ENCODE measurements at places on chromosomes 2 and 18.

- DNase-seq = no peak
- H3K36me3 ChIP-seq = no peaks in the 10 kb centered on the region
- no peak overlapping the region for H3K27ac ChIP-seq
- no peaks in the 10 kb centered on the region for H3K27me3 ChIP-seq
Observed at GRCh38 chr2:134674687-134675086, 44.1 kb downstream of the TMEM163 start.

GRCh38 chr2:212539072-212539880 is 674 bp upstream of the ERBB4 start:
- H3K36me3 ChIP-seq = no peaks in the 10 kb centered on the region
- DNase-seq = no peak

DNA sequence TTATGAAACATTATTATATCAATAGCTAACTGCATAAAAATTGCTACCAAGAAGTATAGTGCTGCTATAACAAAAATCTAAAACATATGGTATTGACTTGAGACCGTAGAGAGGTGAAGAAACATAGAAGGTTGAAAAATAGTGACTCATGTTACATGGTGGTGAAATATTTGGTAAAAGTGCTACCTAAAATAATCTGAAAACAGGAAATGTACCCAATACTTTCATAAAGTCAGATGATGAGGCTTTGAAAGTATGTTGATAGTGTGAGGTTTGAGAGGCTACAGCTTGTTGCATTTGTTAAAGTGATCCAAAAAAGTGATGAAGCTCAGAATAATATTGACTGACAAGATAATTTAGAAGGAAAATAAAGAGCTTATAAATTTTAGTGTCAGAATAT is 718.7 kb upstream of the SLC8A1 start:
- no peak overlapping the region for H3K4me3 ChIP-seq
- DNase-seq = no peak
- no peaks in the 10 kb centered on the region for H3K27me3 ChIP-seq
- H3K4me1 ChIP-seq = no peaks in the 10 kb centered on the region

GRCh38 chr18:33761363-33761762 is 183.3 kb downstream of the ASXL3 start:
- no peaks in the 10 kb centered on the region for H3K4me1 ChIP-seq
- H3K4me3 ChIP-seq = no peak overlapping the region
- DNase-seq = no peak
- H3K27ac ChIP-seq = no peak overlapping the region
- H3K27me3 ChIP-seq = no peaks in the 10 kb centered on the region

DNA sequence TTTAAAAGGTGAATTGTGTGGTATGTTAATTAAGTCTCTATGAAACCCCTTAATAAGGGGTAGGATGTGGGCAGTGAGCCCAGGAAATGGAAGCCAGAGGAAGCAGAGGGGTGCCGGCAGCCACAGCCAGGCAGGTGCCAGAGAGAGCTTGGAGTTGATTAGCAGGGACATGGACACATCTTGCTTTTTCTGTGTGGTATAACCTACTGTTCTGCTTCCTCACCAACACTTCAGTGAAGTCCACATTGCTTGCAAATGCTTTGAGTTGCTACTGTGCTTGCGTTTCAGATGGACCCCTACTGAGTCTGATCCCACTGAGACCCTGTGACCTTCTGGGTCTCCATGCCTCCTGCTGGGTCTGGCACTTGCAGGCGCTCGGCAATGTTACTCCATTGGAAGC is 30.3 kb upstream of the ARHGEF4 start:
- DNase-seq = no peak
- peaks cover 9% of the 10 kb centered on the region for H3K27me3 ChIP-seq
- no peak overlapping the region for H3K4me3 ChIP-seq
- H3K27ac ChIP-seq = no peak overlapping the region
- peaks cover 8% of the 10 kb centered on the region for H3K4me1 ChIP-seq

DNA sequence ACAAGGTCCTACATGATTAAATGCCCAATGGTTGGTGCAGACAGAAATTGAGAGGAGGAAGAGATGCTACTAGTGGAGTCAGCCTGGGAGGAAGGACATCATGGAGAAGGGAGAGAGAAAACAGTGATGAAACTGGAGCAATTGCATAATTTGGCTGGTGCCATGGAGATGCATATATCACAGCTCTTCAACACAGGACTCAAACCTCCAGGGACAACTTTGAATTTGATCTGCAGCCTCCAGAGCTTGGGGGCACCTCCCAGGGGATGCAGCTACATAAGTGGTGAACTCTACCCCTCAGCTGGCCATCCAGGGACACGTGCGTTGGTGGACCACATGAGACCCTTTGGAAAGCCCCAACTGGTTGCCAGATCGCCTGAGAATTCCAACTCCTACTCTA is 80.4 kb downstream of the CTAGE1 start:
- no peaks in the 10 kb centered on the region for H3K4me1 ChIP-seq
- no peak overlapping the region for H3K4me3 ChIP-seq
- H3K36me3 ChIP-seq = no peaks in the 10 kb centered on the region
- no peak for DNase-seq

DNA sequence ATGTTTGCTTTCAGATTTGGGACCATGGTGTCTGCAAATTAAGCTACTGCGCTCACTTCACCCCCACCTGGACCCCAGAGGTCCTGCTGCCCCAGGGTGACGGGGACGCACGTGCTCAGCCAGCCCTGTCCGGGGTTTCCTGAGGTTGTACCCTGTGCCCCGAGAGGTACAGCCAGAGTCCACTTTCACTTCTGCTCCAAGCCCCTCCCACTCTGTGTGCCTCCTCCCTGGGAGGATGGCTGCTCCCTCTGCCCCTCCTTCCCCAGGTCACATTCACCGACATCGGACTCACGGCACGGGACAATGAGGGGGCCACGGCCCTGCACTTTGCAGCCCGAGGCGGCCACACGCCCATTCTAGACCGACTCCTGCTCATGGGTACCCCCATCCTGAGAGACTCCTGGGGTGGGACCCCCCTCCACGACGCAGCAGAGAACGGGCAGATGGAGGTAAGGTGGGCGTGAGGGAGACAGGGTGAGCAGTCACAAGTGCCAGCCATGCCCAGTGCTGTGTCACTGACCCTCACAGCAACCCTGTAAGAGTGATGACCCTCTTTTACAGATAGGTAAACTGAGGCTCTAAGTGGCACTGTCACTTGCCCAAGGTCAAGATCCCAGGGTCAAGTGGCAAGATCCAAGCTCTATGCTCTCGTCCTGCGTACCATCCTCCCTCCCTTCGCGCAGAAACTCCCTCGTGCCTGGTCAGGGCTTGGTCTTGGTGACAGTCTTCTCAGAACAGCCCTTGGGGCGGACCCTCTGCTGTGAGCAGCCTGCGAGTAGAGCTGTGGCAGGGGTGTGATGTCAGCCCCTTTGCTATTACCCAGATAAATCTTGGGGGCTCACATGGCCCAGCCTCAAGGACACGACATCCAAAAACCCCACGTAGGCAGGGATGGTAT is 7.6 kb downstream of the ESPNL start:
- H3K27me3 ChIP-seq = no peaks in the 10 kb centered on the region
- peak overlapping the region; percentile 88 for H3K4me3 ChIP-seq
- no peaks in the 10 kb centered on the region for H3K36me3 ChIP-seq
- peak overlapping the region; percentile 86 for H3K27ac ChIP-seq
- peaks cover 35% of the 10 kb centered on the region for H3K4me1 ChIP-seq

GRCh38 chr18:48472610-48473009 is 63.4 kb upstream of the ZBTB7C start:
- H3K4me3 ChIP-seq = no peak overlapping the region
- H3K27ac ChIP-seq = no peak overlapping the region
- H3K4me1 ChIP-seq = no peaks in the 10 kb centered on the region

DNA sequence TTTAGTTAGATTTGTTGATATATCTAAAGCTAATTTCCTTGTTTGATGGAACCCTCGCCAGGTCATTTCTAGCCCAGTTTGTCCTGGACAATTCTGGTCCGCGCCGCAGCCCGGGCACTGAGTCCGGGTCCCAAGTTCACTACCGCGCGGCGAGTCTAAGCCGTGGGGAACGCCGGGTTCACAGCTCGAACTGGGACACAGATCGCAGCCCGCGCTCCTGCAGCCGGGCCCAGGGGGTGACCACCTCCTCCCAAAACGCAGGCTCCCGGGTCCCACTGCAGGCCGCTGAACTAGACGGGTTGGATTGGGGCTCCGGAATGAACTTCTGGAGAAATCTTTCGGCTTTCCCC is 681 bp downstream of the ACADL start:
- DNase-seq = no peak
- H3K27me3 ChIP-seq = peaks cover 48% of the 10 kb centered on the region
- H3K4me1 ChIP-seq = peaks cover 7% of the 10 kb centered on the region
- H3K36me3 ChIP-seq = no peaks in the 10 kb centered on the region
- H3K27ac ChIP-seq = no peak overlapping the region

DNA sequence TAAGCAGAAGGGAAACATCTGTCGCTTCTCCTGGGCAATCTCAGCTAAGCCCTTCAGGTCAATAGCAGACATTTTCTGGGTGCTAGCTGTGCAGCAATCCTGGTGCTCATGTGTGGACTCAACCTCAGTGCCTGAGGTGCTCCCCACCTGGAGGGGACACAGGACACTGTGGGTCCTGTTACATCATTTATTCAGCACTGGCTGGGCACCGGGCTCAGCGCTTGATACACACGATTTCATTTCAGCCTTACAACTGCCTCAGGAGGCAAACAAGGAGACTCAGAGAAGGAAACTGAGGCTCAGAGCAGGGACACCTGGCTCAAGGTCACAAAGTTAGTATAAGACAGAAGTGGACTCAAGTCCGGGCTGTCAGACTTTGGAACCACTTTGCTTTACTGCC is 46.7 kb downstream of the MARCO start:
- DNase-seq = no peak
- H3K4me3 ChIP-seq = no peak overlapping the region
- no peaks in the 10 kb centered on the region for H3K36me3 ChIP-seq
- H3K4me1 ChIP-seq = no peaks in the 10 kb centered on the region
- no peak overlapping the region for H3K27ac ChIP-seq
- peaks cover 2% of the 10 kb centered on the region for H3K27me3 ChIP-seq

DNA sequence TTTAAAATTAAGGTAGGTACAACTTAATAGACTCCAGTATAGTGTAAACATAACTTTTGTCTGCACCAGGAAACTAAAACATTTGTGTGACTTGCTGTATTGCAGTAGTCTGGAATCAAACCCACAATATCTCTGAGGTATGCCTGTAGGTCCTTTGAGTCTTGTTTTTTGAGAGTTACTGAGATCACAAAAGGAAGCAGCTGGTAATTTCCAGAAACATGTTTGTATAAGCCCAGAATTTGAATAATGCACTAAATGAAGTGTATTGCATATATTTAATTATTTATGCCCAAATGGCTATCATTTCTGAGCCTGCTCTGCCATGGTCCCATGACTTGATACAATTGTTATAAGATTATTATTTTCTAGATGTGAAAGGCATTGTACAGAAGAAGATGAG is 143.3 kb upstream of the LYPD6 start:
- no peaks in the 10 kb centered on the region for H3K36me3 ChIP-seq
- peaks cover 2% of the 10 kb centered on the region for H3K4me1 ChIP-seq
- no peak overlapping the region for H3K27ac ChIP-seq
- H3K27me3 ChIP-seq = no peaks in the 10 kb centered on the region
- no peak for DNase-seq

- no peak for DNase-seq
- peaks cover 10% of the 10 kb centered on the region for H3K4me1 ChIP-seq
- H3K27ac ChIP-seq = no peak overlapping the region
- H3K4me3 ChIP-seq = no peak overlapping the region
- H3K27me3 ChIP-seq = peaks cover 7% of the 10 kb centered on the region
Observed at GRCh38 chr2:181581534-181581933, 75.4 kb downstream of the CERKL start.

DNA sequence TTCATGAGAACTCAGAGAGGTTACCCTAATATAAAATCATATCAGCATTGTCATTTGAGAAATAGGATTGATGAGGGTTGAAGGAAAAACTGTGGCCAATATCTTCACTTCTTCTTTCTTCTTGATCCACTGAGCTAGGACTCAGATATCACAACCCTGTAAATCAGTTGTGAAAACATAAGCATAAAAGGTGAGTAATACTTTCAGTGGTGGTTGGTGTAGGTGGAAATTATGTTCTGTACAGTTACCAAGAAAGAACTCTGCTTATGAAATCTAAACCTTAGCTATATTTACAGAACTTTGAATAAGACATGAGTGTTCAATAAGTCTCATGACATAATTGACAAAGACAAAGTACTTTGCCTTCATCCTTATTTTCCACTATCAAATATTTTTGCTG is 56.3 kb downstream of the PAX3 start:
- H3K27ac ChIP-seq = no peak overlapping the region

DNA sequence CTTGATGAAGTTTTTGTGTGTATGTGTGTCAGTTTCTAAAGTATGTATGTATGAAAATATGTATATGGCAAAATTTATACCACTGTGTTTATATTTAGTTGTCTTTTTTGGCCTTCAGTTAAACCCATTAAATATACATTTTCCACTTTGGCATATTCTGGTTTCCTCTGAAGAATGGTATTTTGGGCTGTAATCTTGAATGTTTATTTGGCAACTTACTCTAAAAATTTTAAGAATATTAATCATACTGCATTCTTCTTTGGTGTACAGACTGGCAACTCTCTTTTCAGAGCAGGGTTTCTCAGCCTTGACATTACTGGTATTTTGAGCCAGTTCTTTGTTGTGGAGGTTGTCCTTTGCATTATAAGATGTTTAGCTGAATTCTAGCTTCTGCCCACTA is 27.9 kb upstream of the CCBE1 start:
- H3K27me3 ChIP-seq = peaks cover 8% of the 10 kb centered on the region
- no peaks in the 10 kb centered on the region for H3K36me3 ChIP-seq
- H3K4me1 ChIP-seq = no peaks in the 10 kb centered on the region

DNA sequence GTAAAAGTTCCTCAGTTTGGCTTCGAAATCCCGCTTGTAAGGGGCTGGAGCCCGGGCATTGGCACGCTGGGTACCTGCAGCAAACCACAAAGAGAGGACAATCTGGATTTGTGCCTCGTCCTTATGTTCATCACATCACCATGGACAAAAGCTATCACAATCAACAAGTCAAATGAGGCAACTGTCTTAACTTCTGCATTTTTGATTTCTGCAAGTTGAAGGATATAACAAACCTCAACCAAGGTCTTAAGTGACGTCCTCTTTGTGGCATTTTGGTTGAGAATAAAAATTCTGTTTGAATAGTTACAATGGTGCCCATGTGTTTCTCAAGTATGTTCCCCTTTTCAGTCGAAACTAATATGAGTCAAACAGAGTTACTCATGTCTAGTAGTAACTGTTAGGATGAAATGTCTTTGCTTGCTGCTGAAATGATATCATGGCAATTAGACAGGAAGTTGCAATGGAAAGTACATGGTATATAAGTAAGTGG is 70.8 kb upstream of the STK17B start:
- no peaks in the 10 kb centered on the region for H3K36me3 ChIP-seq
- peak overlapping the region; percentile 79 for H3K4me3 ChIP-seq
- peaks cover 82% of the 10 kb centered on the region for H3K4me1 ChIP-seq
- peak; percentile 51 for DNase-seq

GRCh38 chr2:108988796-108989713 is at the start of gene EDAR:
EDAR (minus strand) TSS chr2:108989220; CDS start chr2:108931014, 58,206 bp downstream.
- no peak for DNase-seq
- no peaks in the 10 kb centered on the region for H3K36me3 ChIP-seq
- no peak within 1 kb of the TSS for H3K4me3 ChIP-seq
- no peaks in the 10 kb centered on the region for H3K4me1 ChIP-seq
- peaks cover 11% of the 10 kb centered on the region for H3K27me3 ChIP-seq

GRCh38 chr2:203669820-203670219 is 36.6 kb upstream of the CD28 start:
- no peak overlapping the region for H3K4me3 ChIP-seq
- H3K27ac ChIP-seq = no peak overlapping the region
- peaks cover 5% of the 10 kb centered on the region for H3K4me1 ChIP-seq

All from activated B cell treated with CpG ODN at 0.5 μM for 24 hours (primary cell).